T-helper 17 cell (primary cell): ENCODE measurements at places on chromosomes 7 and 10.

GRCh38 chr7:12929476-12930140, 242.2 kb downstream of the ARL4A start:
- no peak for DNase-seq

DNA sequence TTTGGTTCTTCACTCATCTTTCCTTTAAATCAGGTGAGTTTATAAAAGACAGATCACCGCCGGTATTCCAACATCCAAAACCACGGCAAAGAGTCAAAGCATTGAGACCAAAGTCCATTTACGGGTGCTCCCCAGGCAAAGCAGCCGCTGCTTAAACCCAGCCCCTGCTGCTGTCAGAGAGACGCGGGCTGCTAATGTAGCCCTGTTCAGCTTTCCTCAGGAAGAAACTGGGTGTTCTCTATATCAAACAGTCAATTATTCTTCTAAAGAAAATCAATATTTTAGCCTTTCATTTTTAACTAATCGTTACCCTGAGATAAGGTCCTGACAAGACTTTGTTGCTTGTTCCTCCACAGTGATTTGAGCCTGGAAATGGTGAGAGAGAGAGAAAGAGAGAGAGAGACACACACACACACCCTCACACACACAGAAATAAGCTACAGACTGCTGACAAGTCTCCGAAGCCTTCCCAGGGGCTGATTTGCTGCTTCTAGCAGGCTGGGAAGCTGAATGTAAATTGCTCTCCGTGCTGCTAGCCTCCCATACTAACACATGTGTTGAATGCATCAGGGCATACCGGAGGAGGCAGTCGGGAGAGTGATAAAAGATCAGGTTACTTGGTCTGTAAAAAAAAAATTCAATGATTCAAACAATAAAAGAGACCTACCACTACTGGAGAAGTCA, 183.0 kb upstream of the ANK3 start:
- no peak for DNase-seq

DNA sequence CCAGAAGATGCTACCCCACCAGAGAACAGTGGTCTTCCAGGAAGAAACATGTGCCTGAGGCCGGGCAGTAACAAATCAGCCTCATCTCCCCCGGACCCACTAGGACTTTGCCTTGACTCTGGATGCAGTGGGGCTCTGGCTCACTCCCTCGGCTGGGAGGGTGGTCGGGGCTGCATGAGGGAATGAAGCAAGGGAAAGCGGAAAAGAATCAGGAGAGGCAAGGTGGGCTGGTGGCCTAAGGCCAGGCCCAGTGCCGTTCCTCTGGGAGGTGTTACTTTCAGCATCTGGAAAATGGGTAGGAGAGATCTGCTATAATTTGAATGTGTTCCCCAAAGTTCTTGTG, 51.8 kb downstream of the CLEC2L start:
- no peak for DNase-seq

DNA sequence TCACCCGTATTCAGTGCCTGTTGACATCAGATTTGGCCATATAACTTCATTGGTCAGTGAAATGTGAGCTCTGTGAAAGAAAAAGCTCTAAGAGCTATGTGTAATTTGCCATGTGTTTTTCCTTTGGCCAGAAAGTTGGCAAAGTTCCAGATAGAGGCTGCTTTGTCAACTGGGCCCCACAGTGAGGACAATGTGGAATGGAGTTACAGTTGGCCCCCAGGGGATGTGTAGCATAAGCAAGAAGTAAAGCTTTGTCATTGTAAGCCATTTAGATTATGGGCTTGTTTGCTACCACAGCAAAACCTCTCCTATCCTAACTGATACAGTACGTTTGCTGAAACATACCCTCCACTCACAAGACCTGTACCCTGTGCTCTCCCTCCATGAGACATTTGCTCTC, 119.1 kb upstream of the HABP2 start:
- no peak for DNase-seq

GRCh38 chr10:107671960-107672359, 507.5 kb upstream of the SORCS1 start:
- no peak for DNase-seq

GRCh38 chr7:97772045-97772901, 40.4 kb downstream of the TAC1 start:
- DNase-seq, result no peak

DNA sequence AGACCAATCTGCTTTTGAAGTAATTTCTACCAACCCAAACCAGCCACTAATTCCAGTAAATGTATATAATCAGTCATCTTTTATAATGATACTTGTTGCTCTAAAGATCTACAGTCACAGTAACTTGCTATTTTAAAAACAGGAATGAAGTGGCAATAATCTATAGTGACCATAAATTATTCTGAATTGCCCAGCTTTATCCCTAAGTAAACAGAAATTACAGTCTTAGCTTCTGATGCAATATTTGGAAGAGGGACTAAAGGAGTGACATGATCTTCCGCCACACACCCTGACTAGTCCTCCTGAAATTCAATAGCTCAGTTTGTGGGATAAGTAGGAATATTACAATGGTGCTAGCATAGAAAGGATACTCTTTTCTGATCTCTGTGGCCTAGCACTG, 96.1 kb downstream of the ATE1 start:
- no peak for DNase-seq

DNA sequence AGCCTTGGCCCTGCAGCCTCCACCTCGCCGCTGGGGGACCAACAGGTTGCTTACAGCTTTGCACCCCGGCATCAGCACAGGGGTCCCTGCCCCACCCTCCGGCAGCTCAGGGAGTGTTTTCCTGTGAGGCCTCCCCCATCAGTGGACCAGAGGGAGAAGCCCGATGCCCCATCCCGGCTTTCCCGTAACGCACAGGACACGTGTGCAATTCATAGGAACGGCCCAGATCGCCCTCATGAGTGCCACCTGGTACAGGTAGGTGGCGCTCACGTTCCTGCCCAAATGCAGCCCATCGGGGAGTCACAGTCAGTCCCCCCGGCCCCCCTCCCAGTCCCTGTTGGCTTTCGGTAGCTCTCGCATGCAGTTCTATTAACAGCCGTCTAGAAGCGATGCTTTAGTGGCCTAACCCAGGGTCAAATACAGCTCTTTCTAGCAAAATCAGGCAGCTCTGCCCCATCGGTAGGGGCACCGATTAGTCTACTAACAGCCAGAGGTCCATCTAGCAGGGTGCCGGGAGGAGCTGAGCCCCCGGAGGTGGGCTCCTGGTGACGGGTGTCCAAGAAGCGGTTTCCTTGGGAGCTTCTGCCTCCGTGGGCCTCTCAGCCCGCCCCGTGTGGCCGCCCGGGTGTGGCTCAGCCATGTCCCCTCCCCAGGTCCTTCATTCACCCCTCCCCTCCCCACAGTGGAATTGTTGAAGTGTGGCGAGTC, 48.4 kb upstream of the GTF2IRD1 start:
- no peak for DNase-seq

DNA sequence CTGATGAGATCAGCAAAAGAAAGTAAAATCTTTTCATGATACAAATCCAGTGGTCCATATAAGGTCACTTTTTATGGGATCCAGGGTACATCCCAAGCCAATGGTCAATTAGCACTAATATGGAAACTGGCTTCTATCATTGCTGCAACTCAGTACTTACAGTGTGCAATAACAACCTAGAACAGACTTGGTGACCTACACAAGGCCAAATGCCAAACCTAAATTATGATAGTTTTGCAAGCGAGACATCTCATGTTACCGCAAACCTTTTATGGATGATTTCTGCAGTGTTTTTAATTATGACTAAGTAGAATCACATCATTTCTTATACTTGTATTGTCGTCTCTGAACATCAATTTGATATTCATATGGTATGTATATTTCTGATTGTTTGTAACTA, 583.5 kb upstream of the SEMA3D start:
- no peak for DNase-seq
